ENCODE measurements at places on chromosomes 7 and 10. TPM values are rescaled to one million over a fixed set of nuclear protein-coding genes. Genes with fewer than 3 reads are reported as not detected.

The ACHE gene
- polyA plus RNA-seq = 0.05 TPM

GRCh38 chr10:123808286-123808685, 83.3 kb downstream of the CPXM2 start:
- DNase-seq = no peak

The CUX1 gene
- polyA plus RNA-seq = 36.5 TPM

DNA sequence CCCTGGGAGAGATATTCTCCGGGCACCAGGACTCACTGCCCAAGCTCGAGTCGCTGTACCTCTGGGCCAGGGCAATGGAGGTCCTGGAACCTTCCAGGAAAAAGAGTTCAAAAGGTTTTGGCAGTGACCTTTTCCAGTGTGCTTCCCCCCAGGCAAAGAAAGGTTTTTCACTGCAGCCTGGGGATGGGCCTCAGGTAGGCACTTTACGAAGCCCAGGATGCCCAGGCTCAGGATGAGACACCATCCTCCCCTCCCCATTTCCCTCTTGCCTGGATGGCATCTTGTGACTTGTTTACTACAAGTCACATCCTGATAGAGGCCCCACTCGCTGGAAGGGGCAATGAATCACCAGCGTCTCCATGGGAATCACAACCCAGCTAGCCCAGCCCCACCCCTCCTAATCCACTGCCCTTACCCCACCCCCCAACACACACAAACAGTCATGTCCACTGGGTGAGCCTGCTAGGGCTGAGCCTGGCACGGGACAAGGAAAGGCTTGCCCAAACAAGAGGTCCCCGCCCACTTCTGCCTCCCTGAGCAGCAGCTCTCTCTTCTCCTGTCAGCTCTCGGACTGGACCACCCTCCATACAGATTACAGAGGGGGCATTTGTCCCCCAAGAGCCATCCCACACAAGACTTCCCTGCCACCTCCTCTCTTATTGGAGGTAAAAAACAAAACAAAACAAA, 93.8 kb upstream of the SMNDC1 start:
- peak; percentile 95 for DNase-seq

The ASB10 gene
- polyA plus RNA-seq = not detected

GRCh38 chr7:102286237-102287110, at the start of gene SH2B2:
TSS of gene SH2B2 (plus strand) at chr7:102286868. CDS start at chr7:102300551, 13,683 bp downstream.
- no peak for DNase-seq

GRCh38 chr10:6958254-6958653, 378.2 kb upstream of the PRKCQ start:
- no peak for DNase-seq

DNA sequence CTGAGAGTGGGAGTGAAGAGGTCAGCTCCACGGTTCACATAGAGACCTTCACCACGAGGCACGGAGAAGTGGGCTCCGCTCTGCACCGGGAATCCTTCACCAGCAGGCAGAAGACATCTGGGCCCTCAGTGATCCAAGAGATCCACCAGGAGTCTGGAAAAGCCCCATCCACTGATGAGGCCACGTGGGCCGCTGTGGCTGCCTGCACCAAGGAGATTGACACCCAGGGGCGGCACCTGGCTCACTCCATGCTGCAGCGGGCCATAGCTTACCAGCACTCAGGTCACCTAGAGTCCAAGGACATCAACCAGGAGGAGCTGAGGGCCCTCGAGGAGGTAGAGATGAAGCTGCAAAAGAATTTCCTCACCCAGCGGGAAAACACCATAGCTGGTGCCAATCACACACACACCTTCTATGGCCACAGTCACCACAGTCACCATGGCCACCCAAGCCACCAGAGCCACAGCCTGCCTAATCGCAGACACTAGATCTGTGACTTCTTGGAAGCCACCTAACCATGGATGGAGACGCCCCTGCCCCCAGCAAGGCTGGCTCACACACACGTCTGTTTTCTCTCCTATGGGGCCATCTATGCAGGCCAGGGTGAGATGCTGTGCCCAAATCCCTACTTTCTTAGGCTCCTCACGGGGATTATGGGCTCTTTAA, 694 bp downstream of the C10orf62 start:
- DNase-seq = no peak

- DNase-seq = no peak
Measured at GRCh38 chr10:17548770-17549169, 68.4 kb downstream of the HACD1 start.

DNA sequence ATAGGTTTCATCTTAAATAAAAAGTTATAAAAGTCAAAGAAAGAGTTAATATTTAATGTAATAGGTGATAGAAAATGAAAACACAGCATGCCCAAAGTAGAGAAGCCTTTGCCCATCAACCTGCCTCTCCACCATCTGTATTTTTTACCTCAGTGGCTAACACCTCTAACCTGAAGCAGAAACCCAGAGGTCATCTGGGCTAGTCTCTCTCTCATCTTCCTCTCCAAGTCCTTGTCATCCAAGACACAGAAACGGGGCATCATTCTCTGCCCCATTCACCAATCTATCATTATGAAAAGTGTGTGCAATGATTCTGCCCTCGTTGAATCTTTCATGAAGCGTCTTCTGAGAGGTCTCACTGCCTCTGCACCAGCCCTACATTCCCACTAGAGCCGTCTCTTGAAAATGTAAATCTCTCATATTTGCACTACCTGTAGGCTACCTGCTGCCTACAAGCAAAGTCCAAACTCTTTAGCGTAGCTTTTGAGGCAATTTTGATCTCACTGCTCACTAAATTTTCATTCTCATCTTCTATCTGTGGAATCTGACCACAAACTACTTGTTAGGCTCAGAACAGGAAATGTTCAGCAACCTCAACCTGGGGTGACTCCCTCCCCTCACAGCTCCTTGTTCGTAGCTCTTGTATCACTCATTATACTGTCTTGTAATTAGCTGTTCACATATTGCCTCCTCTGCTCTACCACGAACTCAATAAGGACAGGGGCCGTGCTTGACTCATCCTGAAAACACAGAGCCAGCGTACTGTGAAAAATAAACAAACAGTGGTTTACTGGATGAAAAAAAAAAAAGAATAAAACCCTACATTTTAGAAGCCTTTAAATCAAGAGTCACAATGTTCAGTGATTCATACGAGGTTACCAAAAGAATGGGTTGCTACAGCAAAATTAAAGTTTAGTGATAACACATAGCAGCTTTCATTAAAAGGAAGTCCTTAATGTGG, 83.1 kb downstream of the CTNNA3 start:
- peak; percentile 21 for DNase-seq

DNA sequence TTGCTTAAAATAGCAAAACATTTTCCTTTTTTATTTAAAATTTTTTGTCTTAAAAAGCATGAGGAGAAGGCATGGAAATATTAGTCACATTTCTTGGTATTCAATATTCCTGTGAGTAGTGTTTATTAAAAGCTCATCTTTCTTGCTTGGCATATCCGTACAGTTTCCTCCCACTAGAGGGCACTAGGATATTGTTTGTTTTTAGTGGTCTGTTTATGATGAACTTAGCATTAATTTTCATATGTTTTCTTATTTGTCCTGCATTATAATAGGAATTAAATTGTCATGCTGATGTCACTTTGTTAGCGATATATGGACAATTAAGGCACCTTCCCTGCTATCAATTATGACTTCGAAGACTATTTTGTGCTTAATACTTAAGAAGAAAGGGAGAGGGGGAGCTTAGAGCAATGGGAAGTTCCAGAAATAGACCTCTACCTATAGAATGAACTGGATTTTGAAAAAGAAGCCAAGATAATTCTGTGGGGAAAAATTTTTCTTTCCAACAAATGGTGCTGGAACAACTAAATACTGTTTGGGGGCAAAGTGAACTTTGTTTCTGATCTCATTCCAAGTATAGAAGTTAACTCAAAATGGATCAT, 91.0 kb upstream of the STRIP2 start:
- no peak for DNase-seq

DNA sequence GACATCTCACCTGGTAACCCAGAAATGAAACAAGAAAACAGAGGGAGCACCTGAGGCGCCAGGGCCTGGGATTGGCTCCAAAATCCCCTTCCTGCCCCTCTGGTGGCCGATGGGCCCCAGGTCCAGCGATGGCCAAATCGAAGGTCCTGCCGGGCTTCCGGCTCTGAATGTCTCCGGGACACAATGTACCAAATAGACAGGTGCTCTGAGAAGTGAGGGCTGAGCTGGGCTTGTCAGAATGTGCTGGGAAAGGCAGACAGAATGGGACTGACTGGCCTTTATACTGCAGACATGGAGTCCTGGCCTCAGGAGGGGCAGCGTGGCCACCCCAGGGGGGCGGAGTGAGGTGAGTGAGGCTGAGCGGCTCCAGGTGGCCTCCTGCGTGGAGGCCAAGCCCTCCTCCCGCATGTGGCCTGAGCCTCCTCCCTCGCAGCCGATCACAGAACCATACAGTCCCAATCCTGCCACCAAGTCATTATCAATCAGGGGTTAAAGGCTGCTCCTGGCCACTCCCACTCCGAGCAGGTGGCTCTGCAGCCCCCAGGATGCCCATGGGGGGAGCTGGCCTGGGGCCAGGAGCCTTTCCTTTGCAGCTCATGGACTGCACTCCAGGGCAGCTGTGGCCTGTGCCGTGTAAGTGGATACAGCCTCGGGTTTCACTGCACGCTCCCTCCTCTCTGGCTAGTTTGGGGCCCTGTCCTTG, 185.5 kb downstream of the ADARB2 start:
- DNase-seq = no peak

- DNase-seq = peak; percentile 50
Measured at GRCh38 chr10:35910234-35910633, 268.1 kb upstream of the FZD8 start.

GRCh38 chr7:36677769-36678437, 46.4 kb downstream of the AOAH start:
- no peak for DNase-seq

The PLPP4 gene
- polyA plus RNA-seq = 35.4 TPM

The MACROH2A2 gene
- polyA plus RNA-seq = 2.7 TPM

The CALML3 gene
- polyA plus RNA-seq = not detected

The EN2 gene
- polyA plus RNA-seq = not detected

GRCh38 chr7:157543276-157543675, 206.5 kb downstream of the DNAJB6 start:
- no peak for DNase-seq

DNA sequence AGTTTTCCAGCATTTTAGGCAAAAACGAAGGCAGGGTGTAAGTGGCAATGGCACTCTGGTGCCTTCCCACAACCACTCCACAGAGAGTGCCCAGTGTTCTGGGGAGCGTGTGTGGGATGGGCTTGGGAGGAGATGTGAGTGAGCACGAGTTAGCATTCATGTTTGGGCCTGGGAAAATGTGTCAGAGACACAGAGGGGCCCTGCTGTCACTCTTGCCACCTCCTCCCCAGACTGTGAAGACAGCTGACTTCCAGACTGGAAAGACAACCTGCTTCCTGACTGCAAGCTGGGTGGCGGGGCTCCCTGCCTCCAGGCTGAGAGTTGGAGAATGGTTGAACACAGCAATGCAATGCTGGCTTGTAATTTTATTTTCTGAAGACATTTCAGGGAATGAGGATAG, 454.5 kb upstream of the ZMIZ1 start:
- DNase-seq = no peak

- DNase-seq = no peak
Measured at GRCh38 chr10:18474118-18474455, 177.3 kb downstream of the NSUN6 start.

DNA sequence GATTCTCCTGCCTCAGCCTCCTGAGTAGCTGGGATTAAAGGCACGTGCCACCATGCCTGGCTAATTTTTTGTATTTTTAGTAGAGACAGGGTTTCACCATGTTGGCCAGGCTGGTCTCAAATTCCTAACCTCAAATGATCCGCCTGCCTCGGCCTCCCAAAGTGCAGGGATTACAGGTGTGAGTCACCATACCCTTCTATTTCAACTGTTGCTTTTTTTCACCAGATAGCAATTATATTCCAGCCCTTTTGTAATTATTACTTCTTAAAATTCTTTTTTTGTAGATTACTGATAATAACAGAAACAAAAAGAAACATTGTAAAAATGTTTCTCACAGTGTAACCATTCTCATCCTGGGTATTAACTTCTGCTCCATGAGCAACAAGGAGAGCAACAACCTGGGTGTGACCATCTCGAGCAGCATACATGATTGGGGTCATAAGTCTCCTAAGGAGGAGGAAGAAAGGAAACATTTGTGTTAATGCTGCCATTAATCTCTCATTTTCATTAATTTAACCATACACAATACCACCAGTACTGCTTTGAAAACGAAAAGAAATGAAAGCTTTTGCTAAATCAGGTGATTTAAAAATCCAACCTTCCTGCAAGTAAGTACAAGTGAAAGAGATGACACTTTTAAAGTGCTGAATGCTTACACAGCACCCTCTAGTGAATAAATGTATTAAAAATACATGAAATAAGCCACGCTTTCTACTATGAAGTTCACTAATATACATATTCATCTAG, 41.8 kb downstream of the ASZ1 start:
- no peak for DNase-seq

DNA sequence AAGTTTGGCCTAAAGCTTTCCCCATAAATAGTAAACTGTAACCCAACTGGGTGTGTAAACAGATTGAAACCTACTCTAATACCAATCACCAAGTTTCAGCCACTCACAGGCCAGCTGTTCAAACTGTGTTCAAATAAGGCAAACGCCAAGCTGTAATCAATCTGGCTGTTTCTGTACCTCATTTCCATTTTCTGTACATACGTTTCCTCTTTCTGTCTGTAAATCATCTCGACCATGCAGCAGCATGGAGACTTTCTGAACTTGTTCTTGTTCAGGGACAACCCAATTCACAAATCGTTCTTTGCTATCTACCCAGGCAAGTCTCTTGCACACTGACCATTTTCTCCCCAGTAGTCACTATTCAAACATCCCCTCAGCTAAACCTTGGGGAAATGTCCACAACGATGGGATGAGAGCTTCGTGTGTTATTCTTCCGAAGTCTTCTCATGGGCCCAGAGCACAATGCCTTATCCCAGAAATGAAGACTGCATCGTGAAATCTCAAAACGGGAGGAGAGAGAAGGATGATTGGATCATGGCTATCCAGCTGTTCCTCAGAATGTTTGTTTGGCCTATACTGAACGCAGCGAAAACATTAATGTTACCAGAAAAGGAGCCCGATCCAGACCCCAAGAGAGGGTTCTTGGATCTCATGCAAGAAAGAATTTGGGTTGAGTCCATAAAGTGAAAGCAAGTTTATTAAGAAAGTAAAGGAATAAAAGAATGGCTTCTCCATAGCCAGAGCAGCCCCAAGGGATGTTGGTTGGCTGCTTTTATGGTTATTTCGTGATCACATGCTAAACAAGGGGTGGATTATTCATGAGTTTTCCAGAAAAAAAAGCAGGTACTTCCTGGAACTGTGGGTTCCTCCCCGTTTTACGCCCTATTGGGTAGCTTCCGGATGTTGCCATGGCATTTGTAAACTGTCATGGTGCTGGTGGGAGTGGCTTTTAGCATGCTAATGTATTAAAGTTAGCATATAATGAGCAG, 86.2 kb downstream of the SLC16A9 start:
- no peak for DNase-seq

Data from BJ (cell line).